AG08395 (cell line): ENCODE measurements at places on chromosomes 12 and 14.

- DNase-seq = no peak
Observed at GRCh38 chr12:3233797-3234196, 156.6 kb downstream of the TSPAN9 start.

- DNase-seq = peak; percentile 83
Observed at GRCh38 chr12:49974231-49974675, 1.5 kb downstream of the AQP6 start.

DNA sequence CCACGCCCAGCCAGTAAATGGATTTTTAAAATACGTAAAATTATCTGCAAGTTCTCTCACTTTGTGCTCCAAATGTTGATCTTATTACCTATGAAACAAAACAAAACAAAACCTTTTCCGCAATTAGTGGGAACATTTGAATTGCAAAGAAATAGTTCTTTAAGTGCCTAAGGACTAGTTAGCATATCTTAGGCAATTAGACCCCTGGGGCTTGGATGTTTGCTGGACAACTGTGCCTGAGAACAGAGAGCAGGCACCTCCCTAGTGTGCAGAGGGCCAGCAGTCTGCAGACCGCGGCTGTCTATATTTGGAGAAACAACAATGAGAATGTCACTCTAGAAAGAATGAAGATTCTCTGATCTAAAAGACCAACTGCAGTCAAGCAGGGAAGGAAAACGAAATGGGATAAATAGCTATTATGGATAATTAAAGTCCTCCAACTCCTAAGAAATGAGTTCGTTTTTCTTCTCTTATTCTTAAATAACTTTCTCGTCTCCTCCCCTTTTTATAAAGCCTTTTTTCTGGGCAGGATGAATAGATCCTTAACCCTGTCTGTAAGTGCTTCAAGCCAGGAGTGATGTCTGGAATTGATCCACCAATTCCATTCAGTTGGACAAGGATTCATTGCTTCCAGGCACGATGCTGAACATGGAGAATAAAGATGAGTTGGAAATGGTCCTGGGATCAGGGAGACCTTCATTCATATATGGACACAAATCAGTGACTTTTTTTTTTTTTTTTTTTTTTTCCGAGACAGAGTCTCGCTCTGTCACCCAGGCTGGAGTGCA, 16.2 kb downstream of the SLC17A8 start:
- no peak for DNase-seq

DNA sequence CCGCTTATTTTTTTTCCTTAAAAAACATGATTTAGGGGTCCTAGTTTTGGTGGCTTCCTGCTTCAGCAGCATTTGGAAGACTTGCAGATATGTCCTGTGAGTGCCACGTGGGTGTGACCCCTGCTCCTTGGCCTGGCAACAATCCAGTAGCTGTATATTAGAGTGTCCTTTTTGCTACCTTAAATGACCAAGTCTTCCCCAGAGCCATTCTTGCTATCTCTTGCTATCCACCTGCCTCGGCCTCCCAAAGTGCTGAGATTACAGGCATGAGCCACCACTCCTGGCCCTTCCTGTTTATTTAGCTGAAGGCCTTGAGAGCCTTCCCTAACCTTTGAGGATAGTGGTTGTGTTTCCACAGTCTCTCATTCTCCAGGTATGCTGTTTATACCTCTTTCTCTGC, 17.0 kb downstream of the TPCN1 start:
- no peak for DNase-seq

GRCh38 chr12:47757364-47757839, 1.3 kb downstream of the RAPGEF3 start:
- no peak for DNase-seq

DNA sequence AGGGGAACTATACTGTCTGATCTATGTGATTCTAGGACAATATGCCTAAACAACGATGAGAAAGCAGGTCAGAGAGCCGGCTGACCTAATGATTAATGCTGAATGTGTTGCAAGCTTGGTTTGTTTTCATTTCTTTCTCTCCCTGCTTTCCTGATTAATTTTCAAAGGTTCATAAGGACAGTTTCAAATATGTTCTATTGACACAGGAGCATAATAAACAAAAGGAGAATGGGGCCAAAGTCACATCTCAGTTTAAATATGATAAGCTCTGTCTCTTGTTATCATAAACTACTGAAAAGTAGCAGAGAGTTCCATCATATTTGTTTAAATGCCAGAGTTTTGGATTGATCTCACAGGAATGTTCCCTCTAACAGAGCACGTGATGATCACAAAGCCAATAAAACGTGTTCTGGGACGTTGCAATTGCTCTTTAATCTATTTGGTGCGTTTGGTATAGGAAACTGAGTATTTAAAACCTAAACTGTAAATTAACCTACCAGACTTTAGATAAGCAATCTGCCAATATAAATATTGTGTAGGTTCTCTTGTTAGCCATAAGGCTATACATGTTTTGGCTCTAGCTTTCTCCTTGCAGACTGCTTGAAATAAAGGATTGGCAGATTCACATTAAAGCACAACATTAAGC, 3.7 kb upstream of the HSD17B6 start:
- no peak for DNase-seq
